ENCODE measurements at places on chromosomes 12 and 14. TPM values are rescaled to one million over a fixed set of nuclear protein-coding genes. Genes with fewer than 3 reads are reported as not detected.
A peak's percentile ranks its signal among the peaks of the same experiment; 100 is the strongest.

The TEX52 gene
- total RNA-seq, result not detected

The PTHLH gene
- total RNA-seq, result 2.4 TPM

The IAPP gene
- total RNA-seq, result not detected

The NANOG gene
- not detected for total RNA-seq

The ZDHHC22 gene
- total RNA-seq, result 0.60 TPM

The FANCM gene
- total RNA-seq, result 20.8 TPM

The SMIM41 gene
- total RNA-seq, result 0.24 TPM

The MYO1H gene
- not detected for total RNA-seq

DNA sequence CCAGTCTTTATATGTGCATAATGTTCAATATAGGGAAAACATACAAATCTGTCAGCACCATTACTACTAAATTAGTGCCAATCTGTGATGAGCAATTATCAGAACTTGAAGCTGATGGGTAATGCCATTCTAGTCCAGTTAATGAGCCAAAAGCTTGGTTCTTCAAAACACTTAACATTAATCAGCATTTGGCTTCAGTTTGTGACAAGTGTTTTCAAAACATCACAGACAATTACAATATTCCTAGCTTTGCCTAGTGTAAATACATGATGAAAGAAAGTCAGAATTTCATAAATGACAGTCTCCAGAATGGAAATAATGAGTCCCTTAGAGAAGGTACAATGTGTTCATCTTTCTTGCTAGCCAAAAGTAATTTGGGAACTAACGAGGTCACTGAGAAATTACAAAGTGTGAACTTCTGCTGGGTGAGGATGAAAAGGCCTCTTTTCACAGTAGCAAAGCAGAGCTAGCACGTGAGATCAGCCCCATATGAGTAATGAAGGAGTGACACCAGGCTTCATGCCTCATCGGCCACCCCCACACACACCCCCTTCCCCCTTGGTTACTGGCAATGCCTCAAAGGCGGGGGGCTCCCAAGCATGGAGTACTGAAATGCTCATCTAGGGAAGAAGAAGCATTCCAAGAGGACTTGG, 180.6 kb upstream of the EEA1 start:
- no peaks in the 10 kb centered on the region for H3K36me3 ChIP-seq
- no peak overlapping the region for H3K4me3 ChIP-seq
- no peak for DNase-seq
- H3K27ac ChIP-seq, result peak overlapping the region; percentile 82

- H3K27me3 ChIP-seq, result no peaks in the 10 kb centered on the region
- H3K27ac ChIP-seq, result no peak overlapping the region
- no peaks in the 10 kb centered on the region for H3K36me3 ChIP-seq
- DNase-seq, result no peak
- no peak overlapping the region for H3K4me3 ChIP-seq
- H3K4me1 ChIP-seq, result no peaks in the 10 kb centered on the region
Observed at GRCh38 chr12:91511795-91512420, 329.3 kb upstream of the DCN start.

- no peak overlapping the region for H3K4me3 ChIP-seq
- no peak for DNase-seq
- H3K27me3 ChIP-seq, result no peaks in the 10 kb centered on the region
- H3K4me1 ChIP-seq, result no peaks in the 10 kb centered on the region
- H3K27ac ChIP-seq, result no peak overlapping the region
- no peaks in the 10 kb centered on the region for H3K36me3 ChIP-seq
Observed at GRCh38 chr12:101229841-101230241, 19.8 kb upstream of the SLC5A8 start.

DNA sequence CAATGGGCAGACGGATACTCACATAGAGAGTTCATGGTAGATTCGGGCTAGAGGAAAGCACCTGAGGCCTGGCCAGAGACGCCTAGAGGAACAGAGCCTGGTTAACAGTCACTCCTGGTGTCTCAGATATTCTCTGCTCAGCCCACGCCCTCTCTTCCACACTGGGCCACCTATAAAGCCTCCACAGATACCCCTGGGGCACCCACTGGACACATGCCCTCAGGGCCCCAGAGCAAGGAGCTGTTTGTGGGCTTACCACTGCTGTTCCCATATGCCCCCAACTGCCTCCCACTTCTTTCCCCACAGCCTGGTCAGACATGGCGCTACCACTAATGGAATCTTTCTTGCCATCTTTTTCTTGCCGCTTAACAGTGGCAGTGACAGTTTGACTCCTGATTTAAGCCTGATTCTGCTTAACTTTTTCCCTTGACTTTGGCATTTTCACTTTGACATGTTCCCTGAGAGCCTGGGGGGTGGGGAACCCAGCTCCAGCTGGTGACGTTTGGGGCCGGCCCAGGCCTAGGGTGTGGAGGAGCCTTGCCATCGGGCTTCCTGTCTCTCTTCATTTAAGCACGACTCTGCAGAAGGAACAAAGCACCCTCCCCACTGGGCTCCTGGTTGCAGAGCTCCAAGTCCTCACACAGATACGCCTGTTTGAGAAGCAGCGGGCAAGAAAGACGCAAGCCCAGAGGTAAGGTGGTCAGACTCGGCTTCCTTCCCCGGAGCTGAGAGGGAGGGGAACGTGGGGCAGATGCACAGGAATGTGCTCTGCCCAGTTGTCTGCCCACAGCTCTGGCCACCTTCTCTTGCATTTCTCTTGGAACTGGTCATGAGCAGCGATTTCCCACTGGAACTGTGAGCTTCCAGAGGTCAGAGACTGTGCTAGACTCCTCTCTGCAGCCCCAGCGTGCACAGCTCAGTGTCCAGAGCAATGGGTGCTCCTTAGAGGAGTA, at the start of gene CD4:
Gene CD4, plus strand, starts transcription at position 557 of the 953 bp plus-strand sequence. CDS start 10,611 bp downstream, outside the sequence.
- no peaks in the 10 kb centered on the region for H3K27me3 ChIP-seq
- DNase-seq, result no peak
- H3K27ac ChIP-seq, result no peak within 1 kb of the TSS
- H3K4me3 ChIP-seq, result no peak within 1 kb of the TSS
- no peaks in the 10 kb centered on the region for H3K36me3 ChIP-seq

DNA sequence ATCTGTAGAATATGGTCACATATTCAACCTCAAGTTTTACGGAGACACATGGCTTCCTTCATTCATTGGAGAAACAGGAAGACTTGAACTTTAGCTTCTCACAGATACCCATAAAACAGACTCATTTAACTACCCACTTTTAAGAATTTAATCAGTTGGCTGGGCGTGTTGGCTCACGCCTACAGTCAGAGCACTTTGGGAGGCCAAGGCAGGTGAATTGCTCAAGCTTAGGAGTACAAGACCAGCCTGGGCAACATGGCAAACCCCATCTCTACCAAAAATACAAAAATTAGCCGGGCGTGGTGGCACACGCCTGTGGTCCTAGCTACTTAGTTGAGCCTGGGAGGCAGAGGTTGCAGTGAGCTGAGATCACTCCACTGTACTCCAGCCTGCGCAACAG, 64.7 kb upstream of the STAC3 start:
- H3K4me1 ChIP-seq, result peaks cover 5% of the 10 kb centered on the region
- no peaks in the 10 kb centered on the region for H3K27me3 ChIP-seq
- no peaks in the 10 kb centered on the region for H3K36me3 ChIP-seq
- H3K4me3 ChIP-seq, result no peak overlapping the region
- no peak overlapping the region for H3K27ac ChIP-seq
- no peak for DNase-seq

DNA sequence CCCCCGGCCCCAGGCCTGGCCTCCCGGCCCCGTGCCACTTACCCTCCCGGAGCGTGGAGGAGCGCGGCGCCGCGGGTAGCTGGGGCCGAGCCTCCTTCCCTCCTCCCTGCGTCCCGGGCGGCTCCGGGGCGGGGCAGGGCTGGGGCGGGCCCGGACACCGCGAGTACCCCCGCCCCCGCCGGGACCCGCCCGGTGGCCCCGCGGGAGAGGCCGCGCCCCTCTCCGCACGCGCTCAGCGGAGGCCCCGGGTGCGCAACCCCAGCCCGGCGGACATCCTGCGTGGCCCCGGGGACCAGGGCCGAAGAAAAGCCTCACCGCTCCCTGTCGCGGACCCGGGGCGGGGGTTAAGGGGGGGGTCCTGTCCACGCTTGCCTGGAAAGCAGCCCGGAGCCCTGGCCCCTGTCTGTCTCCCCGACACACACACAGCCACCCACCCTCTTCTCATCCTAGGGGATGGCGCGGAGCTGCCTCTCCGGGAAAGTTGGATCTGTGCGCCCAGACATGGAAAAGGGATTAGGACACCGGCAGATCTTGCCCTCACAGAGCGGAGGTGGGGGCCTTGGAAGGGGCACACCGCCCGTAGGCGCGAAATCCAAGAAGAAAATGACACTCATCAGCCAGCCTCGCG, at the start of gene SYNE3:
Gene SYNE3, minus strand, starts transcription at position 97 of the 628 bp plus-strand sequence. CDS start 40,829 bp downstream, outside the sequence.
- H3K4me3 ChIP-seq, result peak within 1 kb of the TSS; percentile 55
- H3K36me3 ChIP-seq, result no peaks in the 10 kb centered on the region
- no peaks in the 10 kb centered on the region for H3K27me3 ChIP-seq
- H3K27ac ChIP-seq, result peak within 1 kb of the TSS; percentile 68
- DNase-seq, result peak; percentile 47
- peaks cover 59% of the 10 kb centered on the region for H3K4me1 ChIP-seq

DNA sequence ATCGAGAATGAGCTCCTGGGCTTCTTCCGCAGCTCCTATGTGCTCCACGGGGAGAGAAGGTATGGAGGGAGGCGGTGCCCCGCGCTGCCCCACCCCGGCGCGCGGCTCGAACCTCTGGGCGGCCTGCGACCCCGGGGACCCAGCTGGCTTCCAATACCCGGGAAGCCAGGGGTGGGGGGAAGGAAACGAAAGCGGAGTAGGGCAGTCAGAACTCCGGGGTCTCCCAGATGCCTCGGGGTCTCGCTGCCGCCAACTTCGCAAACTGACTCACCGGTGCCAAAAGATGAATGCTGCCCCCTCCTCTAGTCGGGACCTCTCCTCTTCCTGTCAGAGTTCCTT, 1.3 kb downstream of the TRHDE start:
- peak overlapping the region; percentile 87 for H3K27ac ChIP-seq
- H3K27me3 ChIP-seq, result no peaks in the 10 kb centered on the region
- H3K4me1 ChIP-seq, result peaks cover 22% of the 10 kb centered on the region

DNA sequence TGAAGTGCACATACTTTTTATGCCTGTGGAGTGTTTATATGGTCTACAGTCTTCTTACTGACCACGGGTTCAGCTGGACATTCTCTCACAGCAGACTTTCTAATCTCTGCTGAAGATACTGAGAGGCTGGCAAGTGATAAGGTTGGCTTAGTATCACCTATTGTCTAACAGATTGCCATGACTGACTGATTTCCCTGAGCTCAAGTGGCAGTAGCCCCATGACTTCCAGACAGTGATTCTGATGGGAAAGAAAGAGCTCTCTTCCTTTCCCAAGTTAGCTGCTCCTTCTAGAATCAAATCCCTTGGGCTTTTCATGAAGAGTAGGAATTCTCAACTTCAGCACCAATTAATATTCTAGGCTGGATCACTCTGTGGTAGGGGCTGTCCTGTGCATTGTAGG, 141.4 kb downstream of the ANO4 start:
- H3K27ac ChIP-seq, result no peak overlapping the region
- no peaks in the 10 kb centered on the region for H3K4me1 ChIP-seq
- no peaks in the 10 kb centered on the region for H3K27me3 ChIP-seq
- no peaks in the 10 kb centered on the region for H3K36me3 ChIP-seq
- no peak overlapping the region for H3K4me3 ChIP-seq
